Spinal cord (tissue), 10 donors: ENCODE measurements at places on chromosomes 4 and X. TPM values are rescaled to one million over a fixed set of nuclear protein-coding genes. Genes with fewer than 3 reads are reported as not detected.

DNA sequence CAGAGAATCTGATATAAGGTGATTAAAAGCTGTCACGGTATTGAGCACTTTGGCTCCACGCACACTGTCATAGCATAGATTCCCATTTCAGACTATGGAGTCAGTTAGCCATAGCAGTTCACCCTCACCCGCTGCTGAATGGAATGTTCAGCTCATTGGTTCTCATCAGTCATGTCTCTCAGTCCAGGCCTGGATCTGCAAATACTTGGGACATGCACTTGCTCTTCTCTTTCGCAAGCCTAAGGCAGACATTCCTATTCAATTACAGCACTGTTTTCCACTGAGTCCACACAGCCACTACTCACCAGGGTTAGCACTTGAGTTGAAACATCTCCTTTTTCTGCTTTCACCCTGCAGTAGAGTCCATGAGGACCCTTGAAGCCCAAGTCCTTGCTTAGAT is 30.6 kb upstream of the SCML1 start:
- DNase-seq = no peak

DNA sequence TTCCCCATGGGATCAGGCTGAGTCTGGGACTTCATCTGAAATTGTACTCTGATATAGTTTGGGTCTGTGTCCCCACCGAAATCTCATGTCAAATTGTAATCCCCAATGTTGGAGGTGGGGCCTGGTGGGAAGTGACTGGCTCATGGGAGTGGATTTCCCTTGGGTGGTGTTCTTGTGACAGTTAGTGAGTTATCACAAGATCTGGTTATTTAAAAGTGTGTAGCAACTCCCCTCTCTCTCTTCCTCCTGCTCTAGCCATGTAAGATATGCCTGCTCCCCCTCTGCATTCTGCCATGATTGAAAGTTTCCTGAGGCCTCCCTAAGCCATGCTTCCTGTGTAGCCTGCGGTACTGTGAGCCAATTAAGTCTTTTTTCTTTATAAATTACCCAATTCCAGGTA is 61.0 kb downstream of the RASGEF1B start:
- no peak for DNase-seq

GRCh38 chr4:164572877-164573279 is 181.1 kb upstream of the SMIM31 start:
- DNase-seq = no peak

DNA sequence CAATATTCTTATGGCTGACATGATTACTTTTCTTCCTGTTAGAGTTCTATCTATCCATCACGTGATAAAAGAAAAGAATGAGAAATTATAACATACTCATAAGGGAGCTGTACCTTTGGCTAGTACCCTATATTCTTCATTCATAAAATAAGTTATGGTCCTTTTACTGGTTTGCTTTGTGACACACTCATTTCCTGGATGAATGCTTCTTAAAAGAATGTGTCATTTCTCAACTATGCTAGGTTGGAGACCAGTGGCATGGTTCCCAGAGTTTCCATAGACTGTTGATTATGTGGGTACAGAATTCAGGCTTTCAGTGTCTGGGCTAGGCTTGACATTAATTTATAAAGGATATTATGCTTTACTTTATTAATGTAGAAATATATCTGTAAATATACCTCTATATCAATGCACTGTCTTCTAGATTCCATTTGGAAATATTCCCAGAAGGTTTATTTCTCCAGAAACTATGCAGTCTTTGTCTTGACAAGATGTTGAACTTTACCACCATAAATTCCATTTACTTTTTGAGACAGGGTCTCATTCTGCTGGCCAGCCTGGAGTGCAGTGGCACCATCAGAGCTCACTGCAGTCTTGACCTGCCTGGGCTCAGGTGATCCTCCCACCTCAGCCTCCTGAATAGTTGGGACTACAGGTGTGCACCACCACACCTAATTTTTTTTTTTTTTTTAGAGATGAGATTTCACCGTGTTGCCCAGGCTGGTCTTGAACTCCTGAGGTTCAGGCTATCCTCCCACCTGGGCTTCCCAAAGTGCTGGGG is 23.8 kb downstream of the NUDT6 start:
- no peak for DNase-seq

DNA sequence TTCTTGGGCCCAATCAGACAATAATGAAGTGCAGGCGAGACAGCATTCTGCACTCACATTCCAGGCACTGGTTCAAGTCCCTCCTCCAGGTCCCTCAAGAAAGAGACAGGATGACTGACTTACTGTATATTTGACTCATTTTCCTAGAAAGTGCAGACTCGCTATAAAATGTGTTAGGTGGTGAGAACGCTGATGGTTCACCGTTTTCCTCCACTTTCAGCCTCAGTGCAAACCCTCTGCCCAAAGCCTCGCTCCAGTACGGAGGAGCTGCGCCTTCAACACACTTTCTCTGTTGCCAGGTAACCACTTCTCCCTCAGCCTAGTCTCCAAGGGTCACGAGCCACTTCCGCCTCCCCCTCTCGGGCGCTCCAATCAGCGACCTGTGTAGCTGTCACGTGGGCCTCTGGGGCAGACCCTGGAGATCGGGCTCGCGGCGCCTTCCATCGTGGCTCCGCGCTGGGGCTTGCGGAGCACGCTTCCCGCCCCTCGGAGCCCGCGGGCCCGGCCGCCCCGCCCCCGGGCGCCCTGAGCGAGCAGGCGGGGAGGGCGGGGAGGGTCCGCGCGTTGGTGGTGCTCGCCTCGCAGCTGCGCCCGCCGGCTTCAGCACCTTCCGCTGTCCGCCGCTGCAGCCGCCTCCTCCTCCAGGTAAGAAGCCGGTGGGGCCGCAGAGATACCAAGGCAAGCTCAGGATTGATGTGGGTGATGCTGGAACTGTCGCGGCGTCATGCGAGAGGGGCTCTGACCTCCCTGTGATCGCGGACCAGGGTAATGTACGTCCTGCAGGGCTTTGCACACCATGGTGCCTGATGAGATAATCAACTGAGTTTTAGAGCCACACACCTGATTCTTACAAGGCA is at the start of gene WDR17:
Gene WDR17, plus strand, starts transcription at position 407 of the 857 bp plus-strand sequence. CDS start 45,740 bp downstream, outside the sequence.
- DNase-seq = peak; percentile 87

GRCh38 chr4:78362310-78362709 is 189.3 kb upstream of the ANXA3 start:
- DNase-seq = no peak

- DNase-seq = no peak
Observed at GRCh38 chrX:2697306-2697705, 6.2 kb downstream of the CD99 start.

DNA sequence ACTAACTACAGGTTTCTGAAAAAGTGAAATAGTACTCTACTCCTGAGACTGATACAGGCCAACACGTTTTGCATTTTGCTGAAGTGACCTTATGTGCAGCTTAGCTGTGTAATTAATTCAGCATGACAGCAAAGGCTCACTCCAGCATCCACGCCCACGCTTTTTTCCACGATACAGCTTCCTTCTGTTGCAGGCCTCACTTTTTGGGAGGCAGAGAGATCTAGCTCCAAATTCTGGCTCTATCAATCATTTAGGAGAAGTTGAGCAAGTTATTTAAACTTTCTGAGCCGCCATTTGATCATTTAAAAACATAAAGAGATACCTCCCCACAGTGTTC is 160.3 kb downstream of the AFAP1 start:
- DNase-seq = no peak

DNA sequence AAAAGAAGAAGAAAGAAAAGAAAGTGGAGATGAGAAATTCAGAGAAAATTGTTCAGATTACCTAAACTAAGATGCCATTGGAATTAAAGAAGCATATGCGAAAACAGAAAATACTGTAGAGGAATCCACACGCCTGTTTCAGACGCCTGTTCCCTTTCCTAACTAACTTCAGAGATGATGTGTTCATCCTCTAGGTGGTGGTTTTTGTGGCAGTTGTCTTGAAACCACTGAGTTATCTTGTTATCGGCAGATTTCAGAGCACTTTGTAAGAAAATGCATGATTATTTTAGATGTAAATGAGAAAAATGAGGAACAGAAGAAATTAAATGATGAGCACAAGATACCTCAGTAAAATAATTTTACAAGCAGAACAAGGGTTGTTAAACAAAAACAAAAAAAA is 48.3 kb downstream of the FUNDC1 start:
- no peak for DNase-seq

DNA sequence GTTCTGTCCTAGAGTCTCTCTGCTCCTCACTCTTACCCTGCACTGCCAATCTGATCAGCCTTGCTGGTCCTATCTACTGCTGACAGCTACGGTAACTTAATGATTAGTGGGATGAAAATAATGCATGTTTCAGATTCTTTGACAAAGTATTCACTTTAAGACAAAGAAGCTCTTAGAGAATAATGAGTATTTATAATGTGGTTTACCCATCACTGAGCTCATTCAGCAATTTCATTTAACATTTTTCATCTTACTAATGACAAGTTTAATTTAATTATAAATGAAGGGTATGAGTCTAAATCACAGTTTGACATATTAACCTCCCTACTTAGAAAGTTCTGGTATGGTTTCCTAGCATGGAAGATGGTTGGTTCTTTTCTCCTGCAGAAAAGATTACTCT is 428.2 kb downstream of the ADGRL3 start:
- no peak for DNase-seq

GRCh38 chrX:12999422-12999821 is 24.5 kb downstream of the TMSB4X start:
- no peak for DNase-seq

DNA sequence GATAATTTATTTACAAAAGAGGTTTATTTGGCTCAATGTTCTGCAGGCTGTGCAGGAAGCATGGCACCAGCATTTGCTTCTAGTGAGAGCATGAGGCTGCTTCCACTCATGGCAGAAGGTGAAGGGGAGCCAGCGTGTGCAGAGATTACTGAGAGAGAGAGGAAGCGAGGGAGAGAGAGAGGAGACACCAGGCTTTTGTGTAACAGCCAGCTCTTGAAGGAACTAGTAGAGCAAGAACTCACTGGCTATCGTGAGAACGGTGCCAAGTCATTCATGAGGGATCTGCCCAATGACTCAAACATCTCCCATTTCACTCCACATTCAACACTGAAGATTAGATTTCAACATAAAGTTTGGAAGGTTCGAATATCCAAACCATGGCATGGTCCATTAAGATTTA is 12.7 kb downstream of the GUCY1A1 start:
- no peak for DNase-seq

DNA sequence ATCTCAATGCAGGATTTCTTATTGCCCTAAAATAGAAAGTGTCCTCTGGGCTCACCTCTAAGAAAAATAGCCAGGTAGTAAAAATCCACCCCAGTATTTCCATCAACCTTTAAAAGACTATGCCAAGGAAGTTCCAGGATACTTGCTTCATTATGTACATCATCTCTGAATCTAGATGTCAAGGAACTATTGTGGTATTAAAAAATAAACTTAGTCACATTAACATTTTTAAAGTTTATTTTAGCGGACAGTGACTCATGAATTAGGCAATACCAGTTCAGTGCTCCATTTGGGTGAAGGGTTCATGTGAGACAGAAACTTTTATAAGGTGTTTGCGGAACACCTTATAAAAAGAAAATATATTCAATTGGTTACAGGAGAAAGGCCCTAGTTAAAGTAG is 209.2 kb downstream of the ADAM29 start:
- DNase-seq = no peak

- no peak for DNase-seq
Observed at GRCh38 chrX:2457289-2458133, 43.3 kb downstream of the DHRSX start.

DNA sequence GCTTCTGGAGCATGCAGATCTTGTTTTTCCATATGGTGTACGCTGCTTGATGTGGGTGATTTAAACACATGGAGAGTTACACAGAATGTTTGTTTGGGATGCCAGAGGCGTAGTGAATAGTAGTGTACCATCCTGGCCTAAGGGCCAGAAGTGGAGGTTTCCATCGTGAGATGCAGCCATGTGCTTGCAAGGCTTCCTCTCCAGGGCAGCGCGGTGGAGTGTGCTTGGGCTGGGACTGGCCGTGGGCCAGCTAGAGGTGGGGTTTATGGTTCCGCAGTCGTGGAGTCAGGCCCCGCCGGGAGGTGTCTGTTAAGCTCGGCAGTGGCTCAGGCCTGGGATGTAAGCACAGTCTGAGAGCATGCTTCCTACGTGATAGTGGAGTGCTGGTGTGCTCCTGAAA is 14.0 kb downstream of the STOX2 start:
- peak; percentile 57 for DNase-seq

GRCh38 chr4:87982446-87983010 is 7.0 kb downstream of the SPP1 start:
- DNase-seq = no peak

GRCh38 chrX:136528645-136529315 is 3.2 kb upstream of the VGLL1 start:
- DNase-seq = no peak

Gene ASB9
- 1.9 TPM for total RNA-seq

Gene DGKK
- total RNA-seq = 12.4 TPM

Gene MAGEA8
- total RNA-seq = not detected

Gene IL1RAPL1
- 24.5 TPM for total RNA-seq

Gene KCNE5
- 4.3 TPM for total RNA-seq

Gene PASD1
- not detected for total RNA-seq

Gene SLC38A5
- total RNA-seq = 42.5 TPM

Gene ESX1
- 0.10 TPM for total RNA-seq

Gene FBXW7
- total RNA-seq = 81.1 TPM

Gene TCEAL6
- total RNA-seq = 6.2 TPM
